ENCODE measurements at places on chromosomes 2 and 18. TPM values are rescaled to one million over a fixed set of nuclear protein-coding genes. Genes with fewer than 3 reads are reported as not detected.

CIDEA gene
- total RNA-seq = 0.19 TPM

RGPD3 gene
- total RNA-seq = under 0.01 TPM

SERPINB5 gene
- not detected for total RNA-seq

HOXD3 gene
- 7.6 TPM for total RNA-seq

MYO5B gene
- 0.31 TPM for total RNA-seq

HRH4 gene
- total RNA-seq = not detected

AKAIN1 gene
- total RNA-seq = not detected

GPR39 gene
- total RNA-seq = 0.31 TPM

CPO gene
- 0.19 TPM for total RNA-seq

ALK gene
- total RNA-seq = not detected

SP5 gene
- not detected for total RNA-seq

DSC3 gene
- total RNA-seq = 0.16 TPM

CCNT2 gene
- total RNA-seq = 44.4 TPM

LIMS1 gene
- 250 TPM for total RNA-seq

HOXD12 gene
- not detected for total RNA-seq

CERKL gene
- not detected for total RNA-seq

SERPINB3 gene
- not detected for total RNA-seq

FIGN gene
- total RNA-seq = 0.31 TPM

RNU2-63P gene
- total RNA-seq = 14.6 TPM

SERPINB12 gene
- not detected for total RNA-seq

PRKCE gene
- total RNA-seq = 70.9 TPM

TMEM247 gene
- not detected for total RNA-seq

NGEF gene
- total RNA-seq = 0.16 TPM

DUSP19 gene
- total RNA-seq = 1.8 TPM

COL4A4 gene
- under 0.01 TPM for total RNA-seq

DSC2 gene
- 0.13 TPM for total RNA-seq

EVX2 gene
- total RNA-seq = not detected

DNAJC5G gene
- total RNA-seq = 0.16 TPM

UGT1A8 gene
- total RNA-seq = not detected

GAD1 gene
- total RNA-seq = 0.16 TPM

ABHD1 gene
- not detected for total RNA-seq

WNT10A gene
- total RNA-seq = not detected

KLHL14 gene
- 0.16 TPM for total RNA-seq

GLI2 gene
- under 0.01 TPM for total RNA-seq

SPIRE1 gene
- total RNA-seq = 20.1 TPM

CD8B gene
- total RNA-seq = not detected

EMILIN1 gene
- total RNA-seq = 2.3 TPM

ANKRD53 gene
- total RNA-seq = 0.32 TPM

LIMS3 gene
- 4.4 TPM for total RNA-seq

CIB4 gene
- not detected for total RNA-seq

STARD6 gene
- not detected for total RNA-seq

CTAGE1 gene
- not detected for total RNA-seq

NAT8 gene
- not detected for total RNA-seq

MROH2A gene
- not detected for total RNA-seq

KLHL41 gene
- 0.13 TPM for total RNA-seq

PPM1G gene
- total RNA-seq = 113 TPM
